ENCODE measurements at places on chromosomes 13 and 19. TPM values are rescaled to one million over a fixed set of nuclear protein-coding genes. Genes with fewer than 3 reads are reported as not detected.

Gene PLPP2
- total RNA-seq, result 3.6 TPM

- DNase-seq, result no peak
These were observed 33.6 kb downstream of the AKAP11 start for GRCh38 chr13:42305503-42305902.

GRCh38 chr13:110559429-110559943 is 2.0 kb downstream of the RAB20 start:
- peak; percentile 81 for DNase-seq

Gene IL11
- 0.81 TPM for total RNA-seq

Gene ERCC2
- 4.6 TPM for total RNA-seq

DNA sequence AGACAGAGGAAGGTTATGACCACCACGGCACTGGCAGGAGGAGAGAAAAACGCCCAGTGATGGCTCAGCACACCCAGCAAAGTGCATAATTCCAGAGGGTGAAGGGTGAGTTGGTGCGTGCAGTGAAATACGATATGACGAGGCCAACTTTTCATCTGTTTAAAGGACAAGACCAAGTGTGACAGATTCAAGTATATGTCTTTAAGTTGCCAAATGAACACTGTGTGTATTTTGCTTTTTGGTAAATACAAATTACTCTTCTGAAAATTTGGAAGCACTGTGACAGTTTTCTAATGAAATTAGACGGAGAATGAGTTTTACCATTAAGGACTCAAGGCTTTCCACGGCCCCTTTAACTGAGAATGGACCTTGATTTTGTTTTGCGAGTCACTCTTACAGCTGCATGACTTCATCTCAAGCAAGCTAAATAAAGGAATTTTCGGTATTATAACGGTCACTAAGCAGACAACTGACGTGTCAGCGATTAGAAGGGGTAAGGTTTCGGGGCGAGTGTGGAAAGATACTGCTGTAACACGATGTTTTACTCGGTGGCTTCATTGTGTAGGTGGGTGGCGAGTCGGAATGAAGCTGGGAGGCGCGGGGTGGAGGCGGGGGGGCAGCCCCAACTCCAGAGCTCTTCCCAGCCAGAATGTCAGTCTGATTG is 22.8 kb downstream of the COL4A2 start:
- DNase-seq, result peak; percentile 63

DNA sequence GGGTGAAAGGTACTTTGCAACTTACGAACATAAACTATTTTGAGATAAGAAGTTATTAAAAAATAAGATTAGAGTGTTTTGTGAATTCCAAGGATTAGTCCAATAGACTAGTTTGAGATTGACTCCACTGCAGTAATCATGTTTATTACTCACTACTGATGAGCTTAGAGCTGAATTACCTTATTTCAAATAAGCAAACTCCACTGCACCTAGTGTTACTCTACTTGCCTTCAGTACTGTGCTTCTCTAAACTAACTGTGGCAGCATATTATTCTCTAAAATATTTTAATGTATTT is 111.7 kb downstream of the MIPEP start:
- no peak for DNase-seq

- DNase-seq, result no peak
These were observed 5.7 kb downstream of the C19orf25 start for GRCh38 chr19:1473085-1473851.

DNA sequence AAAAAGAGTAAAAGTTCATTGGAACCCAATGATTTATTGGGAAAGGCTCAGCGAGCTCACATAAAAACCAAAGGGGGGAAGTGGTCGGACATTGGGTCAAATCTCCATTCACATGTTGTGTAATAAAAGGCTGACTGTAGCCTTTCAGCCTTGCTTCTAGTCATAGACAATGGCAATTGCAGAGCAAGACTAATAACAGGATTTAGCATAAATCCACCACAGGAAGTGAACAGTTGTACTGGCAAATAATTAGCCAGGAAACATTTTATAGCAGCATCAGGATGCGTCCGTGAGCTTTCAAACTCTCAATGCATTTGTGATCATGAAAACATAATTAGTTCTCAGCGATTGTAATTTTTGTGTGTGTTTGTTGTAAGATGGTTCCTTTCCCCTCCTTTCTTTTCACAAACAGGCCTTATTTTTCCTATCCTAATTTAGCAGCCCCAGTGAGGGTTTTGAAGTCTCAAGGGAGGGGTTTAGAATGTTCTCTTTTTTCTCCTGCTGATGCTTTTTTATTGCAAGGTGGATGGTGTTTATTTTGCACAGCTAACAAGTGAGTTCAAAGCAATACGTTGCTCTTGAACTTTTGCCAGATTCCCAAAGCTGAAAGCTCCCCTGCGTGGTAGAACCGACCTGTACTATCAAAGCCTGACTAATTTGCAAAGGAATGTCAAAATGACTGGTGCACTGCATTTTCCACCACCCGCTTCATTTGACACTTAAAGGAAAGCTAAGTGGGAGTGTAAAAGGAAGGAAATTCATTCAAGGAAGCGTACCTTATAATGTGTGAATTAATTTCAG is 105.6 kb downstream of the SPRY2 start:
- no peak for DNase-seq

DNA sequence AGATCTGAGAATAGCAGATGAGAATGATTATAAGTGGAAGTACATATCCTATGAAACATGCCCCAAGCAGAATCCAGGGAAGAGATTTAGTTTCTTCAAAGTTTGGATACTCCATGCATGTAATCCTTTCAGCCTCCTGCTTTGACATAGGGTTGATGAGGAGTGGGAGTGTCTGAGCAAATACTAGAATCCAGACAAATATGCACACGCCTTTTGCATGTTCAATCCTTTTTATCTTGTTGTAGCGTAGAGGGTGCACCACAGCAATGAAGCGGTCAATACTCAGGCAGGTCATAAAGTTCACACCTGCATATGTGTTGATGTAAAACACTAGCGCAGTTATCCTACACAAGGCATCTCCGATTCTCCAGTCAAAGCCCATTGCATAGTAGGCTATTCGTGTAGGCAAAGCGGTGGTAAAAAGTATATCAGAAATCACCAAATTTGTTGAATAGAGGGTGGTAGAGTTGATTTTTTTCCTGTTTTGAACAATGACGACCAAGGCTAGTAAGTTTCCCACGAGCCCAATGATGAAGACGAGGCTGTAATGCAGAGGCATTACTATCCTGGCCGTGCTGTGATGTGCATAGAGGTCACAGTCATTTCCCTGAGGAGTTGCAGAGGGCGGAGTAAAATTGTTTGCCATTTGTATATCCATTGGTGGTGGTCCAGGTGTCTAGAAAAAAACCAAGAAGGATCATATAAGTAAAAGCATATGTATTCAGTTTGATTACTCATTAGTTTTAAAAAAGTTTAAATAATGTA is 11.5 kb downstream of the GPR183 start:
- no peak for DNase-seq

- DNase-seq, result no peak
These were observed 675.1 kb downstream of the UQCRFS1 start for GRCh38 chr19:28537896-28538295.

GRCh38 chr13:35957996-35958395 is 173.2 kb downstream of the DCLK1 start:
- DNase-seq, result no peak

GRCh38 chr13:104796581-104796980 is 1730.4 kb upstream of the SLC10A2 start:
- DNase-seq, result no peak

Gene ONECUT3
- not detected for total RNA-seq

Gene RABAC1
- total RNA-seq, result 149 TPM

DNA sequence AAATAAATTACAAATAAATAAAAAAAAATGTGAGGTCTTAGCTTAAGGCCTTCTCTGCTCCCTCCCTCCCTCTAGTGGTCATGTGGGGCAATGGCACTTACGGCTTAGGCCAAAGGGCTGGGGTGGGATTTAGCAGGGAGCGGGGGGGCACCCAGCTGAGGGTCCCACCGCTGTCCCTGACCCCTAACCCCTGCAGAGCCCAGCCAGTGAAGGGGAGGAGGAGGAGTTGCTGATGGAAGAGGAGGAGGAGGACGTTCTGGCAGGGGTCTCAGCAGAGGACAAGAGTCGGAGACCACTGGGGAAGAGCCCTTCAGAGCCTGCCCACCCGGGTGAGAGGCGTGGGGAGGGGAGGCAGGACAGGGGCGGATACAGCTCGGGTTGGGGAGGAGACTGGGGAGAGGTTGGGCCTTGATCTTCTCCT is 9.3 kb downstream of the MPND start:
- DNase-seq, result peak; percentile 71

GRCh38 chr13:107211073-107211472 is 643.1 kb upstream of the ARGLU1 start:
- DNase-seq, result peak; percentile 74

Gene FKRP
- total RNA-seq, result 15.8 TPM

GRCh38 chr19:38597075-38597474 is 20.7 kb downstream of the MAP4K1 start:
- DNase-seq, result no peak

- no peak for DNase-seq
These were observed 14.3 kb upstream of the LRRC63 start for GRCh38 chr13:46197299-46198048.

DNA sequence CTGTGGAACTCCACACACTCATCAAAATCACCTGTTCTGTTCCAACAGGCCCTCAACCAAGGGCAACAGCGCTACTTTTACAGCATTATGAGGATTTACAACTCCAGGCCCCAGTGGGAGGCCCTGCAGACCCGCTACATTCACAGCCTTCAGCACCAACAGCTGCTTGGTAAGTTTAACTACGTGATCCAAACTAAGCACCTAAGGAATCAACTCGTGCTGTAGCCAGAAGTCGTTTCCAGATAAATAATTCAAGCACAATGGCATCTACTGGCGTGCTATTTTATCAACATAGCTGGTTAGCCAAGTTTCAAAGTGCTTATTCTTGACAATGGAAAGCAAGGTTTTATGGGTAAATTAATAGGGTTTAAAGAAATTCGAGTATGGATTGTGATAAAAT is 5.3 kb downstream of the FAM216B start:
- DNase-seq, result no peak

GRCh38 chr19:33334271-33334670 is 31.9 kb upstream of the CEBPA start:
- no peak for DNase-seq

- DNase-seq, result no peak
These were observed 8.9 kb upstream of the AMER2 start for GRCh38 chr13:25180775-25181537.

- DNase-seq, result no peak
These were observed 238.1 kb upstream of the SERP2 start for GRCh38 chr13:44135566-44135965.

DNA sequence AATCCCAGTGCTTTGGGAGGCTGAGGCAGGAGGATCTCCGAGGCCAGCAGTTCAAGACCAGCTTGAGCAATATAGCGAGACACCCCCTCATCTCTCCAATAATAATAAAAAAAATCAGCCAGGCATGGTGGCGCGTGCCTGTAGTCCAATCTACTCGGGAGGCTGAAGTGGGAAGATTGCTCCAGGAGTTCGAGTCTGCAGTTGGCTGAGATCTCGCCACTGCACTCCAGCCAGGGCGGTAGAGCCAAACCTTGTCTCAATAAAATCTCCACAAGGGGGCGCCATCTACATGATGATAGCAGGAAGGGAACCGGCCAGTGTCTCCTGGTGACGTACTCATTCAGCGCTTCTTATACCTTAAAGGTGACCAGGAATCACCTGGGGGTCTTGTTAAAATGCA is 13.6 kb upstream of the C5AR1 start:
- DNase-seq, result peak; percentile 79

- DNase-seq, result no peak
These were observed 22.5 kb downstream of the NKPD1 start for GRCh38 chr19:45138303-45138751.

DNA sequence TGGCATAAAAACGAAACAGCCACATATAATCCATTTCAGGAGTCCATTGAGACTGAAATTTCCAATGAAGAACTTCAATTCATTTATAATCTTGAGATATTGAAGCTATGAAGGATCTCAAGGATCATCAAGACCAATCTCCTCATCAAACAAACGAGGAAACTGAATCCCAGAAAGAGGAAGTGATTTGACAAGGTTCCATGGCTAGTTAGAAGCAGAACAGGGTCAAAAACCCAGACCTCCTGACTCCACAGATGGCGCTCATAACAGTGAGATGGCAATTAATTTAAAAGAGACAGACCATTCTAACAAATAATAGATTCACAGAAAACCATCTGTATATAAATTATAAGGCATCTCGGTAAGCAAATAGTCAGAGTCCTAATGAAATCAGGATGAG is 229.7 kb downstream of the KCTD12 start:
- DNase-seq, result no peak

Gene TMEM238
- 1.7 TPM for total RNA-seq

- no peak for DNase-seq
These were observed 73.8 kb upstream of the FAM216B start for GRCh38 chr13:42707586-42707985.

Gene PSG1
- not detected for total RNA-seq

- DNase-seq, result no peak
These were observed 802.2 kb upstream of the MIR17HG start for GRCh38 chr13:90545070-90545840.

Gene CYP2F1
- not detected for total RNA-seq

DNA sequence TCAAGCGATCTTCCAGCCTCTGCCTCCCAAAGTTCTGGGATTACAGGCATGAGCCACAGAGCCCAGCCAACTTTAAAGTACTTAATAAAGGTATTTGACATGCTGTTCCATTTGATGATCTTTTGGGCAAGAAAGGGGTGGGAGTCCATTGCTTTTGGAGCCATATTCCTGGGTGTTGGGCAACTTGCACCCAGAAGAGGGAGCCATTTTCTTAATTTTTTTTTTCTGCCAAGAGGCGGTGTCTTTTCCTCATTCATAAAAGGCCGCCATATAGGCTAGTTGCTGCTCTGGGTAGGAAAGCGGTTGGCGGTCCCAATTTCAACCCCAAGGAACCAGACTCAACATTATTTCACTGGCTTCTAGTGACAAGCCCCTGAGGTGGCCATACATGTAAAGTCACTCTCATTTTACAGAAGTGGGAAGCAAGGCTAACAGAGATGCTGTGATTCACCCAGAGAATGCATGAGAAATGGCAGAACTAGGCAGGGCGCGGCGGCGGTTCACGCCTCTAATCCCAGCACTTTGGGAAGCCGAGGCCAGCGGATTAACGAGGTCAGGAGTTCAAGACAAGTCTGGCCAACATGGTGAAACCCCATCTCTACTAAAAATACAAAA is 139.6 kb downstream of the CACNA1A start:
- DNase-seq, result no peak

Gene ACER1
- not detected for total RNA-seq

DNA sequence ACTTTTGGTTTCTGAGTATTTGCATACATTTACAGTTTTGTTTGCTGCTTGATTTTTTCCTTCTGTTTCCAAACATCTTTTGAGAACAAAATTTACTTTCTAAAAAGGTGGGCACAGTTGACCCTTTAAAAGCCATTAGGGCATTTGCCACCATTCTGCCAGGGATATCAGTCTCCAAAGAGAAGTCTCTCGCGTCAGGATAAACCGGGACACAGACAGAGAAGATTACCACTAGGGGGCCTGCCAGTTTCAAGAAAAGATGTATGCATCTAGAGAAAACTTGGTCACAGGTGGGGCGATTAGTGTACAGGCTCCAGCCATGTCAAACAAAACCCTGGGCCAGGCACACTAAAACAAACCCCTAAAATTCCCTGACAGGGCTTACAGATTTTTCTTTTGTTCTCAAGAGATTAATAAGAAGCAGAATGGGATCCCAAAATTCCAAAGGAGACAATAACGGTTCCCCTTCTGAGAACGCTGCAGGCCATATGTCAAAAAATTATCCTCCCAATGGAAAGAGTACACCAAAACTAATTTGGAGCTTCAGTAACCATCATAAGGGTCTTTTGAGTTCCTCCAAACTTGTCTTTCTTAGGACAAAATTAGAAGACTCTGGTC is 10.7 kb upstream of the PABPC3 start:
- no peak for DNase-seq

Gene KLK1
- not detected for total RNA-seq
